ENCODE measurements at places on chromosomes 12 and 14.

DNA sequence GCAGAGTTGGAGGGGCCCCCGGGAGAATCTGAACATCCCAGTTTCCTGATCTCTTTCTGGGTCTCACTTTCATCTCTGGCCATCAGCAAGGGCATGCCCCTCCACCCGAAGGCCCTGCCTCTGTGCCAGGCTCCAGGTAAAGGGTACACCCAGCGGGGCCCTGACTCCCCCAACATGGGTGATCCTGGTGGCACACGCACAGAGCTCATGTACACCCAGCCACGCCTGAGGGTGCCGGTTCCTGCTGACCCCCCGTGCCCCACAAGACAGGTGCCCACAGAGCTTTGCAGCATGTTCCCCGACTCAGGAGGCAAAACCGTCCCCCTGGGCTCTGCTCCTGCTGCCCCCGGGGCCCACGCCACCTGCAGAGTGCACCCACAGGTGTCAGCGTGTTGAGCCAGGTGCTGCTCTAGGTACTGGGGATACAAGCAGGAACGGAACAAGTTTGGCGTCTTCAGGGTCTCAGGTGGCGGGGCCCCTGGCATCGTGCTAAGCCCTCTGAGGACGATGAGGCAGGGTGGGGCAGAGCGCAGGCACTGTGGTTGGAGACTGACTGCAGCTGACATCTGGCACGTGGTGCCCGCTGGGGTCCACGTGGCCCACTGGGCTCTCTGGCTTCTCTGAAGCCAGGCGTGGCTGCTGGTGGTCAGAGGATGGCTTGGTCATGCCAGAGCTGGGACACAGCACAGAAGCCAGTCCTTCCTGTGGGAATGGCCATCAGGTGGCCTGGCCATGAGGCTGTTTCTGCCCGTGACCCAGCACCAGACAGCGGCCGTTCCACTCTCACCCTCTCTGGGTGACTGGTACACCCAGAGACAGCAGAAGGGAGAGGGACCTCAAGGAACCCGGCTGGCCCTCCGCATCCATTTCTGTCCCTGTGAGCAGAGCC lies 13.8 kb downstream of the BAG5 start:
- DNase-seq, result no peak

GRCh38 chr12:102816816-102817434 lies 100.1 kb downstream of the PAH start:
- DNase-seq, result no peak

DNA sequence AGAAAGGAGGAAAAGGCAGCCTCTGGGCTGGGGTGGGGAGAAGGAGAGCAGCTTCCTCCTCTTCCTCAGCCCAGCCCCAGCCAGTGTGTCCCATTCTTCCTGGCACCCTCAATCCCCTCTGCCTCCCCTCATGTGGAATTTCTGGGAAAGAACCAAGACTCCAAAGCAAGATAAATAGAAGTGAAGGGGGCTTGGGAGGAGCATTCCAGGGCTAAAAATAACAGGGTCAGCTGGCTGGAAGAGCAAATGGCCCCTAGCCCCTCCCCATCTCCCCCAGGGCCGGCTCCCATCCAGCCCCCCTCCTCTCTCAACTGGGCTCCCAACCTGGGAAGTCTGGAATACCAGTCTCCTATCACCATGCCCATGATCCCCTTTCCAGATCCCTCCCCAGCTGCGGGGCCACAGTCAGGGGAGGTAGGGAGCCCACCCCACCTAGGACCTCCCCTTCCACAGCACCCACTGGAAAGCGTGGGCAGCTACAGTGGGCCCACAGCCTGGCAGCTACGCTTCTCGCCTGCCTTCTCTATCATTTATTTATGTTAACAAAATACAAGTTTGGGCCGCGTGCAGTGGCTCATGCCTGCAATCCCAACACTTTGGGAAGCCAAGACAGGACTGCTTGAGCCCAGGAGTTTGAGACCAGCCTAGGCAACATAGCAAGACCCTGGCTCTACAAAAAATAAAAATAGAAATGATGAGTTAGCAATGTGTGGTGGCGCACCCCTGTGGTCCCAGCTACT lies 88.3 kb downstream of the IRF2BPL start:
- no peak for DNase-seq

- no peak for DNase-seq
These were observed 38.3 kb downstream of the PDE6H start for GRCh38 chr12:15011162-15011561.

DNA sequence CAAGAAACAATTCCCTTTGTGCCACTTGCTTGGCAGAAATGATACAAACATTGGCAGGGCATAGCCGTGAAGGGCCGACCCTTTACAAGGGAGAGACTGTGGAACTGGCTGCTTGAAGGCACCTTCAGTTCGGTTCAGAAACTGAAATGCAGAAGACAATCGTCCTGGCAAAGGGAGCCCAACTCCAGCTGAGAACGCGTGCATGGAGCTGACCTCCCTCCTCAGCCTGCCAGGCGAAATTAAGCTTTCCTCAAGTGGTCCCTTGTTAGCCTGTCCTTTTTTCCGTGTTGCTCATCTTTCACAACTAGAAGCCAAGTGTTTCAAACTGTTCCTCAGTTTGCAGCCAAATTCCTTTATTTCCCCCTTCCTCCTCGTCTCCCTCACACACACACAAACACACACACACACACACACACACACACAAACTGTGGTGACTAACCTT lies 8.1 kb downstream of the LGR5 start:
- DNase-seq, result no peak

- no peak for DNase-seq
These were observed 237.3 kb downstream of the BCL11B start for GRCh38 chr14:99034711-99035171.

DNA sequence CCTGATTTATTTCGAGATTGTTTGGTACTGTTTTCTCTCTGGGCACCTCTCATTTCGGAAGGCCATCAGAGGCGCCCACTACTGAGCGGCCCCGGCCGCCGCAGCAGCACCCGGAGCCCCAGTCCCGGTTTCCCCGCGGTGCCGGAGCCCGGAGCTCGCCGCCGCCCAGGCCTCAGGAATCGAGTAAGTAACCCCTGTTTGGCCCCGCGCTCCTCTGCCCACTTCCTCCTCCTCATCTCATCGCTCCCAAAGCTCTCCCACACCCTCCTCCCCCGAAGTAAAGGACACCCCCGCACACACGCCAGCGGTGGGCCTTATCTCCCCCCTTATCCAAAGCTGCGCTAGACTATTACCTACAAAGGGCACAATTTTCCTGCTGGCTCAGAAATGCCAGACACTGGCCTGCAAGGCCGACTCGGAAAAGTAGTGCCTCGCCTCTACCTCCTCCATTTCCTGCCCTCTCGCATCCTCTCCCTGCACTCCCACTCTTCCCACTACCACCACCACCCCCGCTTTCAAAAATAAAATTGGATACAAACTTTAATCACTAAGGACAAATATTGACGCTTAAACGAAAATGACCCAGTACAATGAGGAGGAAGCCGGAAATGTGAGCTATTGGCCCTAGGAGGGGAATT lies 637 bp upstream of the FOXG1 start:
- DNase-seq, result no peak

DNA sequence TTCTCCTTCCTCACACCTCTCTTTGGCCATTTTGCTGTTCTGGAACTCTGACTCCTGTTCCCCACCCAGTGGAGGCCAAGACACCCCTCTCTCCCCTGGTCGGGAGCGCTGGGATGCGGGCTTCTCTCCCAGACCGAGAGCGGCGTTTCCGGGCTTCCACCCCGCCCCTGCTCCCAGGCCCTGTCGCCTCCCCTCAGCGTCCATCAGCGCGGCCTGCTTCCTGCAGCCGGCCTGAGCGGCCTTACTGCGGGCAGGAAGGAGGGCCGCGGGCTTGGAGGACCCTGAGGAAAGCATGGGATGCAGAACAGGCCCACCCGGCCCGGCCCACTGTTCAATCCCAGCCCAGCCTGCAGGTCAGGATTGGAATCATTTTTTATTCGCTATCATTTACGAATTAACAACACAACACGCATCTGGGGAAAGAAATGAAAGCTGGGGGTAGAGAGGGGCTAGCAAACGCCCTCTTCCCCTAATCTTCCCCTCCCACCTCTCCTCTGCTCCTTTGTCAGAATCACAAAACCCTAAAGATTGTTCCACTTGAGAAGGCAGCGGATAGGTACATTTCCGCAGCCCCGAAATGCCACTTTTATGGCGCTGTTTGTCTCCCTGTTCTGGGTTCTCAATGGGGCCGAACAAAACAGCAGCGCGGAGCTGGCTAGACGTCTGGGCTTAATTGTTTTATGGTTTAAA lies 3.8 kb upstream of the HOXC8 start:
- no peak for DNase-seq

GRCh38 chr12:9264546-9264945 lies 56.4 kb upstream of the PZP start:
- no peak for DNase-seq

GRCh38 chr14:99952039-99952438 lies 113.2 kb upstream of the EVL start:
- DNase-seq, result no peak

DNA sequence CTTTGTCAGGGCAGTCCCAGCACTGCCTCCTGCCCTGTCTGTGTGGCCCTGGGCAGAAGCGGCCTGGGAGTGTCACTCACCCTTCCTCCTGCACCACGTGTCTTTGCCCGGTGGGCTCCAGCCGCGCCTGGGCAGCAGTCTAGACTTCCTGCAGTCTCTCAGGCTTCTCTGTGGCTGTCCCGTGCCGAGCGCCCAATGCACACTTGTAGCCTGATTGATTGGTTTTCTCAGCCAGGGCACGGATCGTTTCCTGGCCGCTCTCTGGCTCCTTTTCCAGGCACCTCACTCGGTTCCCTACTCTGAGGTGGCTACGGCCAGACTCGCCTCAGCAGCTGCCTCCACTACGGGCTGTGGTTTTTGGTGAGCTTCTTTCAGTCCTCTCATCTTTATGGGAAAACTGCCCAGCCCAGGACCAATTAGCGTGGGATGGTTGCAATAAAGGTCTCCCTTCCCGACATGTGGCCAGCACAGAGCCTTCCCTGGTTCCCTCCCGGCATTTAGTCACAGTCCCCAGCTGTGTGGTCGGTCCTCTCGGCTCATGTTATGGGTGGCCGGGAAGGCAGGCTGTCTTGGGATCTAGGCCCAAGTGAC lies 133.1 kb downstream of the CACNA1C start:
- no peak for DNase-seq
